SK-N-SH treated with all-trans-retinoic acid at 6 μM for 48 hours (cell line): ENCODE measurements at places on chromosomes 2 and 18.

GRCh38 chr2:11748018-11748860, 1.8 kb downstream of the LPIN1 start:
- no peak for ATAC-seq

- ATAC-seq = no peak
Observed at GRCh38 chr2:120221616-120222015, 1.6 kb downstream of the TMEM185B start.

DNA sequence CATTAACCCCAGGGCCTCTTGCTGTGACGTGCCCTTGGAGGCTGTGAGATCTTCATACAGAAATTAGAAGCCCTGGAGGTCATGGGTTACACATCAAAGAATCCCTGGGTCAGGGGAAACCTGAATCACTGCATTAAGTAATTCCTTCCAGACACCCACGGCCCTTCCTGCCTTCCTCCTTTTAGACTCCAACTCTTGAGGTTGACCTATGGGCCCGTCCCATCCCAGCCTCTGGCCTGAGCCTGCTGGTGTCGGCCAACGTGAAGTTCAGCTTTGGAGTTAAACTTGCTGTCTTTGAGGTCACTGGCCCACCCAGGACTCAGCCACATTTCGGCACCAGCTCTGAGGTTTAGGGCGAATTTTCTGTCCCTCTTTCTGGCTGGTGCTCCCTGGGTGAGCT, 198.3 kb downstream of the ACKR3 start:
- ATAC-seq = no peak

GRCh38 chr18:56649996-56650395, 1.2 kb upstream of the WDR7 start:
- ATAC-seq = no peak

DNA sequence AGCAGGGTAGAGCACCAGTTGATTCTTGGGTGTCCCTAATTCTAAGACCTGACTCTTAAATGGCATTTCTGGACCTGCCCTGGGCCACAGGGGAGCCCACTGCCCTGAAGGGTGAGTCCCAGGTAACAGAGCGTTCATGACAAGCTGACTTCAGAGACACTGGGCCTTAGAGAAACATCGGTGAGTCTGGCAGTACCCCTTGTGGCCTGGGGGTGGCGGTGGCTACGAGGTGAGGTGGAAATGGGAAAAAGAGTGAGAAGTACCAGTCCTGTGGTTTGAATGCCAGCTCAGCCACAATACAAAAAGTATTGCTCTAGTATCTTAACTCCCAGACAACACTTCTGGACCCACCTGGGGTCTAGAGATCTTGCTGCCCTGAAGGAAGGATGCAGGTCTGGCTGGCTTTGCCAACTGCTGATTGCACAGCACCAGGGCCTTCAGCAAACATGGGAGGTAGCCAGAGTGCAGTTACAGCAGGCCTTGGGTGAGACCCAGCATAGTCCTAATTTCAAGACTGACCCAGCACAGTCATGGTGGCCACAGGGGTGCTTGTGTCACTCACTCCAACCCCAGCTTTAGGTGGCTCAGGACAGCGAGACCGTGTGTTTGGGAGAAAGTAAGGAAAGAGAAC, 44.5 kb downstream of the USP34 start:
- peak; percentile 81 for ATAC-seq

GRCh38 chr2:71469403-71470398, 16.3 kb downstream of the DYSF start:
- ATAC-seq = no peak

- ATAC-seq = no peak
Observed at GRCh38 chr2:100105678-100106054, 36.7 kb downstream of the AFF3 start.

DNA sequence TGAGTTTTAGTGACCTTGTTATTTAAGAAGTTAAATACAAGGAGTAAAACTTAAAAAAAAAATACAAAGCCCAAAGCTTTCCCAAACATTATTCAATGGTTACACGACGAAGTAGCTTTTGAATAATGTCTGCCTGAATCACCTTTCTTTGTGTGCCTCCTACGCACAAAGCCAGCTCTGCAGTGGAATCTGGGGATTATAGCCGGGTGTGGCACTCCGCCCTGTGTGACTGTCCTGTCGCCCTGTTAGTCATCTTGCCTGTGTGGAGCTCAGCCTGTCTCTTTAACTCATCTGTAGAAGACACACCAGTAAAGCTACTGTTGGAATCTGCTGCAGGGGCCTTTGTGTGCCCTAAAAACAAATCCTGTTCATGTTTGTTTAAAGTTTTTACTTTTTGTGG, 79.4 kb upstream of the TCF7L1 start:
- no peak for ATAC-seq

GRCh38 chr18:22609642-22610041, 191.9 kb upstream of the CTAGE1 start:
- ATAC-seq = no peak

GRCh38 chr2:207974216-207974605, 51.1 kb downstream of the PLEKHM3 start:
- no peak for ATAC-seq

- ATAC-seq = no peak
Observed at GRCh38 chr2:17181051-17181752, 337.0 kb downstream of the RAD51AP2 start.

GRCh38 chr2:197304556-197305011, 6.0 kb downstream of the ANKRD44 start:
- ATAC-seq = no peak

- ATAC-seq = no peak
Observed at GRCh38 chr18:6553234-6553900, 138.7 kb upstream of the L3MBTL4 start.

DNA sequence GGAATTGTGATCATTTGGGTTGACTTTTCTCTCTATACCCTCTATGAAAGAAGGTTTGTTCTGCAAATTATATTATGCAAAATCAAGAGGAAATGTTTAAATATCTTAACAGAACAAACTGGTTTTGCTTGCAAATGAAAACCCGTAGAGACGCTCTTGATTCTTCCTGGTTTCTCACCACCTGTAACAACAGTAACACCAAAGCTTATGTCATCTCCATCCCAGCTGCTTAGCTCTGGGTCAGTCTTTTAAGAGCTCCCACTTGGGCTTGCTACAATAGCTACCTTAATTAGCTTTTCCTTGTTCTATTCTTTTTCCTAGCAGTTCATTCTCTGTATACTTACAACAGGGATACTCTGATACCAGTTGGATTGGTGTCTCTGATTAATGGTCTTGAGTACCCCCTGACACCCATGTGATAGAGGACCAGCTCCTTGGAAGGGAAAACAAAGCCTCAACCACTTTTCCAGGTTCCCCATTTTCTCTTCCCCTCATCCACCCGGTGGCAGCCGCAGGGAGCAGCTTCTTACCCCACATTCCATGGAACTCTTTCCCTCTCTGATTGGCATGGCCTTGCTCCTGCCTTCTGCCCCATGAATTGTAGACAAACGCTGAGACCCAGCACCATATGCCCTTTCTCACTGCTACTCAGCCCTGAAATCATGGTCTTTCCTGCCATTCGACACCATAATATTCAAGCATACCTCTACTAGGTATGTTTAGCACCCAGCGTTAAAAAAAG, 27.7 kb downstream of the TMEM182 start:
- ATAC-seq = no peak

DNA sequence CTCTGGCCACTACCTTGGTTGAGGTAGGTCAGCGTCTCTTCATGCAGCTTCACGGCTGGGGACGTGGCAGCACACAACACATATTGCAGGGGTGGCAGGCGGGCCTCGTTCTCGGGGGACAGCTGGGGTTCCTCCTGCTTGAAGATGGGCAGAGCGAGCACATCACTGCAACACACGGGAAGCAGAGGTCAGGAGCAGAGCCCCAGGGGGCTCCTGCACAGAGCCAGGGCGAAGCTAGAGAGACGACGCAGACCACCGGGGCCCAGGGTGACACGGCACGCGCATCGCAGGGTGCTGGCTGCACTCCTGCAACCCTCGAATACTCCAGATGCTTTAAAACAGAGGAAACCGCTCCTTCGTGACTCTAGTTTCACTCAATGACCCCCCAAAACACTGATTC, 3.9 kb downstream of the TFCP2L1 start:
- no peak for ATAC-seq

GRCh38 chr2:207614824-207615223, 10.4 kb downstream of the METTL21A start:
- ATAC-seq = no peak

GRCh38 chr2:166188084-166188483, 60.3 kb upstream of the SCN1A start:
- no peak for ATAC-seq

- no peak for ATAC-seq
Observed at GRCh38 chr2:217449444-217449843, 553.4 kb downstream of the TNS1 start.

- ATAC-seq = no peak
Observed at GRCh38 chr2:8641301-8641965, 40.4 kb upstream of the ID2 start.

- ATAC-seq = 0 out of 3 replicates have a peak, but pooled peaks have one; percentile 20
Observed at GRCh38 chr2:86283411-86284030, 53.9 kb downstream of the REEP1 start.

DNA sequence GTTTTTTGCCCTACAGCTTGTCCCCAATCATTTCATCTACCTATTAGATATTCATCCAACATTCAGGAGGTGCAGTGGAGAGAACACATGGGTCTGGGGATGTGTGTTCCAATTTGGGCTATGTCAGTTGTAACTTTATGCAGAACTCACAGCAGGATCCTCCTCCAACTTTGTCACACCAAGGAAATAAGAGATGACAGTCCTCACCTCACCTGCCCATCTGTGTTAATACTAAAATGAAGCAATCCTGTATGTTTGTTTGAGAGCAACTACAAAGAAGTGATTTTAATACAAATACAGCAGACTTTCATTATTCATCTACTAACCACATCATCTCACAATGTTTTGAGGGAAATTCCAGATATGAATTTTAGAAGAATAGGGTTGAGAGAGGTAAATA, 126.7 kb downstream of the ARHGAP15 start:
- ATAC-seq = no peak

- no peak for ATAC-seq
Observed at GRCh38 chr18:67513280-67513679, 3.2 kb downstream of the DSEL start.

DNA sequence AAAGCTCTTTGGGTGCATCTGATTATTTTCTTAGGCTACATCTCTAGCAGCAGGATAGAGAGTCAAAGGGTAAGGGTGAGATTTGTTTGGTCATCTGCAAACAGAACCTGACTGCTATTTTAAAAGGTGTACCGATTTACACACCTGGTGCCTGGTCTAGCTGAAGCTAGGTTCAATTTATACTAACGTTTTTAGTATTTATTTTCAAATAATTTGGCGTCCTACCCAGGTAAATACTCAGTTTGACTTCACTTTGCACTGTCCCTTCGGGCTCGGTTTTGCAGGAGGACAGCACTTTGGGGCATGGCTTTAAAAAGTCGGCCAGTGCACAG, 683 bp downstream of the PTRHD1 start:
- ATAC-seq = no peak

GRCh38 chr2:161407597-161407996, 8.5 kb upstream of the TBR1 start:
- ATAC-seq = no peak

DNA sequence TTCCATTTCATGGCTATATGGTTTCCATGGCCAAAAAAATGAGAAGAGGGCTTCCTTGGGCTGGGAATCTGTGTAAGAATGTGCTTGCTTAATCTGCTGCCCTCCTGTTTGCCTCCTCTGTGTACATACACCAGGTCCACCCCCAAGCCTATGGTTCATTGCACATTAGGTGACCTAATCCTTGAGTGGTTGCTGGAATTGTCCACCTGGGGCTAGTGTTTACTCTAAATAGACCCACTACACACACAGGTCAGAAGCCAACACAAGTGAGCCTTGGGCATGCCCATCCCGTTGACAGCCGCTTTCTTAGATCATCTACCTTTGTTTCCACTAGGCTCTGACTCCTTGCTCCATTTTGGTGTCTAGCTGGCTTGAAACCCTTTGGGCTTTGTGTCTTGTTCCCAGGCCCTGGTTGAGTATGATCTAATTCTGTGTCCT, 59.2 kb upstream of the ATL2 start:
- ATAC-seq = no peak

GRCh38 chr2:46082531-46083485, 214.4 kb upstream of the EPAS1 start:
- ATAC-seq = no peak; the same call in 2 of the 3 replicates

DNA sequence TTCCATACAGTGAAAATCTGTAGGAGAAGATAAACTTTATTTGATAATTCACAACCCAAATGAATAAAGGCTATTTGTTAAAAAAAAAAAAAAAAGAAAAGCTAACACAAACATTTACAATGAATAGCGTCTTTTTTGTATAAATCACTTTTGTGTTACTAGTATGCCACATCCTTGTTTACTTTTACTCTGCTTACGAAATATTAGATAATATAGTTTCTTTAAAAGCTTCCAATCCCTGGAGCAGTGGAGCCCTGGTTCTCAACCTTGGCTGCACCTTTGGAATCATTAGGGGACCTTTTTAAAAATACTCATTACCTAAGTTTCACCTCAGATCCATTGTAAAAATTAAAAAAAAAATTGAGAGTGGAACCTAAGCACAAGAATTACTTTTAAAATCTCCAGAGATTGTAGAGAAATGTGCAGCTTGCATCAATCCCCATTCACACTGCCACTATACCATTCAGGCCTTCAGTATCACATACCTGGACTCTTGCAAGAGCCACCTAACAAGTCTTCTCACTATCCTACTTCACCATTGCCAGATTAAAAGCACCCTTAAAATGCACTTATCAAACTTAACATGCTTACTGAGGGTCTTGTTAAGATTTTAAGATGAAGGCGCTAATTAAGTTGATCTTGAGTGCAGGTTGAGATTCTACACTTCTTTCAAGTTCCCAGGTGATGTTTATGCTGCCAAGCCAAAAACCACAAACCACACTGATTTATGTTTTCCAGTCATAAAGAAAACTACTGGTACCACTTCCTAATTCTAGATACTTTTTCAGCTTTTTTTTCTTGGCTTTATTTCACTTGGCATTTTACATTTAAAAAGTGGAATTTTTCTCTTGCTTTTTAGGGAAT, 59.7 kb upstream of the ZC3H15 start:
- no peak for ATAC-seq

DNA sequence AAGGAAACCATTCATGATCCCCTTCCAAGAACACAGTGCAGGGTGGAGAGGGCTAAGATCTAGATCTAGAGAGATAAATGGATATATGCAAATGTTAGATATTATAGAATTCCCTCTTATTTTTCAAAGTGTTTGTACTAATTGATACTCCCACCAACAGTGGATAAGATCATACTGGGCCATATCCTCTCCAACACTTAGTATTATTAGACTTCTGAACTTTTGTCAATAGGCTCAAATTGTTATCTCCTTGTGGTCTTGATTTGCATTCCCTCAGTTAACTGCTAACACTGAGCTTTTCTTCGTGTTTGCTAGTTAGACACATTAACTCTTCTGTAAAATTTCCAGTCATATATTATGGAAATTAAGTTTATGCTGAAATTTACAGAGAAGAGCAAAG, 56.5 kb upstream of the GRB14 start:
- ATAC-seq = no peak

DNA sequence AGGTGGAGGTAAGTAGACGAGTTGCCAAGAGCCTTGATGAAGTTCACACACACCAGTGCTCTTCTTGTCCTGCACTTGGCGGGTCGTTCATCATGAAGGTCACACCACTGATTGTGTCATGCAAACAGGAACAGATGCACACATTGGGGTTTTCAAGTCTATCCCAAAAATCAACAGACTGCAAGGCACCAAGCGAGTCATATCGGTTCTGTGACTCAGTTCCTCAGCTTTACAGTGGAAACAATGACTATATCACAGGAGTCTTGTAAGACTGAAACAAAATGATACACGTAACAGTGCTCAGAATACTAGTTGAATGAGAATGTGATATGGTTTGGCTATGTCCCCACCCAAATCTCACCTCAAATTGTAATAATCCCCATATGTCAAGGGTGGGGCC, 526.9 kb upstream of the ID2 start:
- ATAC-seq = no peak
